ENCODE measurements at places on chromosomes 12 and 14. TPM values are rescaled to one million over a fixed set of nuclear protein-coding genes. Genes with fewer than 3 reads are reported as not detected.

The FAM222A gene
- 5.6 TPM for polyA plus RNA-seq

The ADAMTS20 gene
- polyA plus RNA-seq = 0.81 TPM

The KLHL33 gene
- polyA plus RNA-seq = 0.47 TPM

The CLEC1A gene
- 3.6 TPM for polyA plus RNA-seq

The POTEG gene
- 0.09 TPM for polyA plus RNA-seq

The TAS2R50 gene
- polyA plus RNA-seq = 0.20 TPM

The PTPRO gene
- 195 TPM for polyA plus RNA-seq

The GDF3 gene
- 0.20 TPM for polyA plus RNA-seq

The FSCB gene
- not detected for polyA plus RNA-seq

The GAS2L3 gene
- polyA plus RNA-seq = 23.1 TPM

The RNF10 gene
- polyA plus RNA-seq = 262 TPM

All from renal cortex interstitium (tissue), 15 donors.